Right atrium auricular region (tissue), 2 donors: ENCODE measurements at places on chromosomes 4 and X. TPM values are rescaled to one million over a fixed set of nuclear protein-coding genes. Genes with fewer than 3 reads are reported as not detected.

NHS gene
- total RNA-seq = 0.59 TPM

DCHS2 gene
- not detected for total RNA-seq

PPARGC1A gene
- 72.3 TPM for total RNA-seq

IGSF1 gene
- total RNA-seq = 3.3 TPM

HELT gene
- total RNA-seq = not detected

ZNF157 gene
- not detected for total RNA-seq

DAPP1 gene
- total RNA-seq = not detected

CLNK gene
- not detected for total RNA-seq

TSPAN7 gene
- total RNA-seq = 100 TPM

ZNF630 gene
- 3.9 TPM for total RNA-seq

OTUD6A gene
- total RNA-seq = not detected

ARHGEF9 gene
- 57.7 TPM for total RNA-seq

GAGE2A gene
- not detected for total RNA-seq

G6PD gene
- 42.2 TPM for total RNA-seq

COL4A5 gene
- total RNA-seq = 35.5 TPM

FGD1 gene
- total RNA-seq = 6.6 TPM

FAM9C gene
- total RNA-seq = not detected

CD38 gene
- 3.1 TPM for total RNA-seq

ABLIM2 gene
- total RNA-seq = 11.2 TPM

RBM46 gene
- not detected for total RNA-seq

ASMT gene
- not detected for total RNA-seq

SPIN2B gene
- 5.7 TPM for total RNA-seq

OPRPN gene
- total RNA-seq = not detected

WDR17 gene
- 1.2 TPM for total RNA-seq

PCDH10 gene
- total RNA-seq = 0.44 TPM

DOK7 gene
- total RNA-seq = 31.0 TPM

ITM2A gene
- total RNA-seq = 82.1 TPM

SUPT20HL2 gene
- not detected for total RNA-seq

SPIN3 gene
- 4.2 TPM for total RNA-seq

GLUD2 gene
- total RNA-seq = 0.59 TPM

GPRIN3 gene
- 7.8 TPM for total RNA-seq
